Type B pancreatic cell (in vitro differentiated cells): ENCODE measurements at places on chromosomes 7 and 10.

GRCh38 chr10:35433851-35434426, 97.6 kb downstream of the CCNY start:
- DNase-seq: no peak

GRCh38 chr7:148850564-148850963, 33.5 kb downstream of the EZH2 start:
- DNase-seq: no peak

GRCh38 chr7:6650521-6651011, 13.4 kb downstream of the ZNF316 start:
- no peak for DNase-seq

- DNase-seq: no peak
These were observed 152.4 kb downstream of the DKK1 start for GRCh38 chr10:52466464-52466863.

GRCh38 chr10:35564341-35564968, 40.7 kb upstream of the GJD4 start:
- no peak for DNase-seq

DNA sequence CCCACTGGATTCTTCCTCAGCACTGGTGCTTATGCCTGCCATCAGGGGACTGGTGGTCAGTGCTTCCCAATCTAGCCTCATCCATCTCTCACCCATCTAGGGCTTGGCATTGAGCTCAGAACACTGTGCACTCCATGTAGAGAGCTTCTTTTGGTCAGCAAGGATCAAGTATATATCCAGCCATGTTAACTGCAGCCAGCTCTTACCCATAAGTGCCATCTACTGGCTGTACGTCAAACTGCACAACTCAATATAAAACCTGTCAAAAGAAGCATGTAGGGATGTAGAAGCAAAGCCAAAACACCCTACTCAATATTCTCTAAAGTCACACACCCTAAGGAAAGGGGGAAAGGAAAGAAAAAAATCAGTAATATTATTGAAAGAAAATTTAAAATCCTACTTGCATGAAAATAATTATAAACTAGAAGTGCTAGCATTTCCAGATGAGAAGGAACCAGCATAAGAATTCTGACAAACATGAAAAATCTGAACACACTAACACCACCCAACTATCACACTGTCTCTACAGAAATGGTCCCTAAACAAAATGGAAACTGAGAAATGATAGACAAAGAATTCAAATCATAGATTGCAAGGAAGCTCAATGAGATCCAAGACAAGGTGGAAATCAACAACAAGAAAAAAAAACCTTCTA, 531.1 kb upstream of the STEAP1 start:
- no peak for DNase-seq

DNA sequence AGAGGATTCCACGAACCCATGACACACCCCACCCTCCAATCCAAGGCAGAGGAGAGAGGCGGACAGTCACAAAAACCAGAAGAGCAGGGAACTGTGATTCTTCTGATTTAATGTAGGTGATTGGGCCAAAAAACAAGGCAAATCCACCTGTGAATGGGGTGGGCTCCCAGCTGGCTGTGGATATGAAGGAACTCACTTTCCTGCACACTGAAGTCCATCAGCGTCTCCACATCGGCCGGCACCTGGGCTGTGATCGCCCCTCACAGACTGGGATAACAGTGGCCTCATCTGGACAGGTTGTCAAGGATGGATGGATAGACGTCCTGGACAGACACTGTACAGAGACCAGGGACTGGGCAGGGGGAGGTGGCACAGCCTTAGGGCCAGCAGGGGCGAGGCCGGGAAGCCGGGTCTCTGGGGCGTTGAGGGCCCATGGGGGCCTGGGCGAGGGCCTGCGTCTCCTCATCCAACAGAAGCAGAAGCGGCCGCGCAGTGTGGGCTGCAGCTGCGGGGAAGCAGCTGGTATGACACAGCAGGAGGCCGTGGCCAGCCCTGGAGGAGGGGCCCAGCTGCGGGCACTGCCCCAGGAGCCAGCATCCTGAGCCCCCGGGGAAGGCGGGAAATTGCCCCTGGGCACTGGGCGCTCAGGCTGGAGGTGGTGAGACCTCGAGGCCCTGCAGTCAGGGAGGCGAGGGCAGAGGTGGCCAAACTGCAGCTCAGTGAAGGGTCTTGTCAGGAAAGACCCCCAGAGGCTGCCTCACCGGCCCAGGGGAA, 54.2 kb downstream of the DIP2C start:
- no peak for DNase-seq

- DNase-seq: no peak
These were observed 287.9 kb upstream of the NEBL start for GRCh38 chr10:21184984-21185383.

DNA sequence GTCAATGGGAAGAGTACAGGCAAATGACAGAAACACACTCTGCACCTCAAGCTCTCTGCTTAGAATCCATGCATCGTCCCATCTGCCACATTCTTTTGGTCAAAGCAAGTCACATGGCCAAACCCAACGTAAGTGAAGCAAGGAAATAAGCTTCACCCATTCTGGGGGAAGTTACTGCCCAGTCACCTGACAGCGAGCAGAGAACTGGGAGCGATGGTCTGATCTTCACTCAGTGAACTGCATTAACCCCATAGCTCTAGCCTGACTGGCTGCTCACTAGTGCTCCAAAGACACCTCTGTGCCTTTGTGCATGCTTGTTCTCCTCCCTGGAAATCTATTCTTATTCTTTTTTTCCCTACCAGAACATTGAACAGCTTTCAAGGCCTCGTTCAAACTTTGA, 89.9 kb downstream of the APBB1IP start:
- DNase-seq: no peak

GRCh38 chr7:113100121-113100603, 13.5 kb upstream of the GPR85 start:
- no peak for DNase-seq

DNA sequence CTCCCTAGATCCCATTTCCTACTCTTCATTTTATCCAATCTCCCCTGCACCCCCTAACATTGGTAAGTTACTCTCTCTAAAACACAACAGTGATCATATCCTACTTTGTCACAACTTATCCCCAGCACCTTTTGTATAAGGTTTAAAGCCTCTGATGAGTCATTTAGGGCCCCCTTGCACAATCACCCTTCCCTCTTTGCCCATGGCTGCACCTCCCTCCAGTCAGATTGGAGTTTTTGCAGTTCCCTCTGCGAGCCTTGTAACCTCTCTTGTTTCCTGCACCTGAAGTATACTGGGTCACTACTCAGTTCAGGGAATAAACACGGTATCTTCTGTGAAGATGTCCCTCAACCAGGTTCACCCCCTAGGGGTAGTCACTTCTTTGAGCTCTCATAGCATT, 55.9 kb upstream of the ADRB1 start:
- DNase-seq: no peak

GRCh38 chr10:103154521-103155299, 38.4 kb downstream of the NT5C2 start:
- DNase-seq: no peak

GRCh38 chr10:5977471-5978229, at the start of gene IL15RA:
IL15RA (minus strand) TSS chr10:5977543; CDS start chr10:5977492, 51 bp downstream.
- DNase-seq: no peak

GRCh38 chr7:101595246-101595645, 33.9 kb downstream of the MYL10 start:
- DNase-seq: no peak

DNA sequence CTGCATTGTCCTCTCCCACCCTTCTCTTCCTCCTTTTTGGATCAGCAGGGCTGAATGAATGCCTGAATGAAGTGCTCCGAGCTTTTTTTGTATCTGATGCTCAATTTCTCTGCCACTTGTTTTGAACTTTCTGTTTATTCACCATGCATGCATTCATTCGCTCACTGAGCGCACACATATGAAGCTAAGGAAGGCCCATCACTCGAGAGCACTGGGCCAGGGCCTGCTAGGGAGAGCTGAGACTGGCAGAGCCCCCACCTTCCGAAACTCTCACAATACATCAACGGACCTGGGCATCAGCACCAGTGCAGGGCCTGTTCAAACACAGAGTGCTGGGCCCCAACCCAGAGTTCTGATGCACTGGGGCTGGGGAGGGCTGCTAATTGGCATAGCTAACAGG, 45.7 kb downstream of the RPS24 start:
- no peak for DNase-seq

GRCh38 chr10:122854648-122855047, 9.0 kb upstream of the CUZD1 start:
- no peak for DNase-seq

- DNase-seq: no peak
These were observed 12.0 kb upstream of the MEST start for GRCh38 chr7:130479716-130480400.

GRCh38 chr10:119491966-119492757, 50.4 kb downstream of the RGS10 start:
- DNase-seq: no peak

DNA sequence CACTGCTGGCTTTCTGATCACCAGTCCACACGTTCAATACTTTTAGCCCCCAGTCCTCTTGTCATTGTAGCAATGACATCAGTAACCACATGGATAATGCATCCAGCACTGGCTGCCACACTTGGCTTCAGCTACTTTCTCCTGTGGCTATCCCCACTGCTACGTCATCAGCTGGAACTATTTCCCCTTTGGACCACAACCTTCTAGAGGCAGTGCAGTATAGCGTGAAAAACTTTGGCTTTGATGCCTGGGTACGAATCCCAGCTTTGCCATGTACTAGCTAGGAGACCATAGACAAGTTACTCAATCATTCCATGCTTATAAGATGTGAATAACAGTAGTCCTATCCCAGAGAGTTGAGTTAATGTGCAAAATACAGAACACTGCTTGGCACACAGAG, 63.2 kb downstream of the CCDC3 start:
- DNase-seq: peak; percentile 10

- DNase-seq: no peak
These were observed 14.8 kb downstream of the NPS start for GRCh38 chr10:127563718-127564553.

GRCh38 chr7:36999626-37000485, 275.6 kb upstream of the AOAH start:
- no peak for DNase-seq

DNA sequence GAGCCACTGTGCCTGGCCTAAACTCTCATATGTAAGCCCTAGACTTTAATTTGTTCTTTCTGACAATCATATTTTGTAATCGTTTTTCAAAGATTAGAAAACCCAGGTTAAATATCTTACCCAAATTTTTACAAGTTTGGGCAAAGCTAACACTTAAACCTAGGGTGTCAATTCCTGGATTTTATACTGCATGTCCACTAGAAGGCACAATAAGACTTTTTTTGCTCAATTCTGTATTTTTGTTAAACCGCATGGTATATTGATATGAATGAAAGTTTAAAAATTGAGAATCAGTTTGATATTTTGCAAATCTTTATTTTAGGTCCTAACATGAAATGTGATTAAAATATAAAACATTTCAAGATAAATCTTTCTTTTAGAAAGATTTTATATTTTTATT, 29.3 kb downstream of the DYNC2I1 start:
- DNase-seq: no peak
